Thoracic aorta (tissue), 2 donors: ENCODE measurements at places on chromosomes 5 and 9. TPM values are rescaled to one million over a fixed set of nuclear protein-coding genes. Genes with fewer than 3 reads are reported as not detected.
A peak's percentile ranks its signal among the peaks of the same experiment; 100 is the strongest.

DNA sequence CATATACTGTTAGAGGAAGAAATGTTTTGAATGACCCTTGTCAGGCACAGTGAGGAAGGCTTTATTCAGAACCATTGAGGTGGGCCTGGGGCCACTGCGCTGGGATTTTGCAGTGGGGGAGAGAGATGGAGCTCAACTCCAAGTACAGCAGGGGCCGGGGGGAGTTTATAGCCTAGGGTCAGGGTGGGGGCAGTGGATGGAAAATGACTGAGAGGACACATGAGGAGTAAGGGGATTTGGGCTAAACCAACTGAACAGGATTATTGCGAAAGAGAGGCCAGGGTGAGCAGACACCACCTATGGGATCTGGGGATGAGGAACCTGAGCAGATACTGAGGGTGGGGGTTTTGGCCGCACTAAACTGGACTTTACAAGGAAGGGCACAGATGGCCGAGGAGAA is 6.3 kb downstream of the CEP72 start:
- H3K4me3 ChIP-seq: no peak overlapping the region
- H3K36me3 ChIP-seq: peaks cover 9% of the 10 kb centered on the region
- H3K27me3 ChIP-seq: no peaks in the 10 kb centered on the region
- no peak for DNase-seq
- peaks cover under 1% of the 10 kb centered on the region for H3K4me1 ChIP-seq
- no peak overlapping the region for H3K27ac ChIP-seq

DNA sequence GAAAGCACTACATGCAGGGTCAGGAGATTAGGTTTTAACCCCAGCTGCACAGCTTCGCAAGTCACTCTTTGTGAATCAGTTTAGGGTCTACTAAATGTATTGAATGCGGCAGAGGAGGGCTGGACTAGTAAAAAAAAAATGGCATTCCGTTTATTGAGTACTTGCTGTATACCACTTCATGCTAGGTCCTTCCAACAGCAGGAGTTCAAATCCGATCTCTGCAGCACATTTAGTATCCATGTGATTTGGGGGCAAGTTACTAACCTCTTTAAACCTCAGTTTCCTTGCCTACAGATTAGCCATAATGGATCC is 204.4 kb downstream of the SNCAIP start:
- H3K27ac ChIP-seq: no peak overlapping the region
- no peak overlapping the region for H3K4me3 ChIP-seq
- H3K4me1 ChIP-seq: no peaks in the 10 kb centered on the region
- no peak for DNase-seq
- H3K27me3 ChIP-seq: no peaks in the 10 kb centered on the region

DNA sequence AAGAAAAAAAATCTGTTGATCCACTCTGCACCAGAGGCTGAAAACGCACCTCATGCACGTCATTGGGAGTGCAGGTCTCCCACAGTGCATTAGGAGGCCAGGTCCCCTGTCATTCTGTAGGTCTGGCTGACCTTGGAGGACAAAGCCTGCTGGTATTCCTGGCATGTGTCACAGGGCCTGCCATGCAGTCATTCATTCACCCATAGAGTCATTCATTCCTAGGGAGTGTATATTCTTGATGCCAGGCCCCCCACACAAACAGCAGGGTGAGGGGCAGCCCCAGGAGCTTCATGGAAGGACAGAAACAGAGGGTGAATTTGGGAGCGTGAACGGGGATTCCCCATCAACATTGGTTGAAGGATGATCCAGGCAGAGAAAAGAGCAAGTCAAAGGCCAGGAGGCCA is 2.2 kb downstream of the GBGT1 start:
- no peak overlapping the region for H3K4me3 ChIP-seq
- no peak for DNase-seq
- no peaks in the 10 kb centered on the region for H3K27me3 ChIP-seq
- H3K36me3 ChIP-seq: no peaks in the 10 kb centered on the region
- no peaks in the 10 kb centered on the region for H3K4me1 ChIP-seq
- H3K27ac ChIP-seq: no peak overlapping the region

DNA sequence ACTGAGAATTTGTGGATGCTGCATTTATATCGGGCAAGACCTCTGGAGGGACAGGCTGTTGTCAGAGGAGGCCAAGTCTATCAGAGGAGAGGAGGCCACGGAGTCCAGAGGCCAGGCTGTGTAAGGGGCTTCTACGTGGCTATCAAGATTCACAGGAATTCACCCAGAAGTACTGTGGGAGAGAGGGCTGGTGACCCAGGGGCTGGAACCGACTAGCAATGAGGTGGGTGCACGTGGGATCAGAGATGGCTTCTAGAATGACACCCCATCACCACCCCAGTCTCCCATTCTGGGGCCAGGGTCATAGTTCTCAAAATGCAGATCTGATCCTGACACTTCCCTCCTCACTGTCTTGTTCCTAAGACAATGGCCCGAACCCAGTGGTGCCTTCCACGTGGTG is 61.2 kb upstream of the PHYKPL start:
- no peaks in the 10 kb centered on the region for H3K36me3 ChIP-seq
- H3K4me1 ChIP-seq: no peaks in the 10 kb centered on the region
- DNase-seq: no peak
- H3K27ac ChIP-seq: no peak overlapping the region
- no peaks in the 10 kb centered on the region for H3K27me3 ChIP-seq

DNA sequence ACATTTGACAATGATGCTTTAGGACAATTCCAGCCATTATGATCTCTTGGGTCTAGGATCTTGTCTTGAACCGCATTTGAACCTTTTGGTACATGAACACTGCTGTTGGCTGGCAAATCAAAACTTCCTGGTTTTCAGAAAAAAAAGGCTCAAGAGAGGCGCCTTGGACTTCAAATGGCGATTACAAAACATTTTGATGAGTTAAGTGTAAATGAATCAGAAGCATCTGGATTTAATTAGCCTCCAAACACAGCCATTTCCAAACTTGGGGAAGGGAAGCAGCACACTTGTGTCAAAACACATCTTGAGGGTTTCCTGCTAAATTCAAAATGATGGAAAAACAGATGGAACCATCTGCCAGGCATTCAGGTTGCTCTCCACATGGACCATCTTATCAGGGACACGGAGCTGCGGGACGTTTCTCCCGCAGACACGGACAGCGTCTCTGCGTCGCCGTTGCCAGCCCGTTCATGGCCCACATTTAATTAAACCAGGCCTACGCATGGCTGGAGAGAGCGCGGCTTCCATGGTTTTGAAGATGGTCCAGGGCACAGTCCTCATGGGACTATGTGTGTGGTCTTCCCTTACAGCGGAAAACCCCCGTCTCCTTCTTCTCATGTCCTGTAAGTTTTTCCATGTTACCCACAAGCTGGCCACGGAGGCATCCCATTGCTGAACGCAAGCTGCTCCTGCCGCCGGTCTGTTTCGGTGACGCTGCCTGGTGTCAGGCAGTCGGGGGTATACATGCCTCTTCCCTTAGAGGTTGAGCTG is 55.8 kb upstream of the PTCH1 start:
- no peaks in the 10 kb centered on the region for H3K36me3 ChIP-seq
- no peaks in the 10 kb centered on the region for H3K27me3 ChIP-seq
- no peak for DNase-seq
- no peak overlapping the region for H3K27ac ChIP-seq
- no peaks in the 10 kb centered on the region for H3K4me1 ChIP-seq
- no peak overlapping the region for H3K4me3 ChIP-seq

DNA sequence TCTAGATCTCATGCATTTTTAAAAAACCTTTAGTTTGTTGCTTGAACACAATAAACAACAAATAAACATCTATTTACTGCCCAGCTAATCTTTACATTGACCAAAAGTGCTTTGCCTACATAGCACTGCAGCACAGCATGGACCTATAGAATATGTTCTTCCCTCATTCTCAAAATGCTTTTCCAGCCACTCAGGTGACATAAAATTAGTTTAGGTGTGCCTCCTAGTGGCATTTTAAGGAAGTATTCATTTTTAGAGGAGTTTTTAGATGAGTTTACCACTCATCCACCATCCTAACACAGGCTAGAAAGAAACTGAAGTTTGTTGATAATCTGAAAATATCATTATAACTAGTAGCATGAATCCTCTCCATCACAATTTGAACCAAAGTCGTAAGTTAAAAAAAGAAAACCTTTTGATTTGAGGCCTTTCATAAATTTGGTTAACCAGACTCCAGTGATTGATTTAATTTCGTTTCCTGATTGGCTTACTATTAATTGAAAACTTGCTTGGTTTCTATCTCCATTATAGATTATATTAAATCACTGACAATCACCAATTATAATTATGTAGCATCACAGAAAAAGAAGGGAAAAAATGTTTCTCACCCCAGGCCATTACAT is 12.6 kb downstream of the PLGRKT start:
- H3K36me3 ChIP-seq: peaks cover 2% of the 10 kb centered on the region
- no peak overlapping the region for H3K4me3 ChIP-seq
- no peak for DNase-seq
- no peaks in the 10 kb centered on the region for H3K4me1 ChIP-seq
- no peak overlapping the region for H3K27ac ChIP-seq

DNA sequence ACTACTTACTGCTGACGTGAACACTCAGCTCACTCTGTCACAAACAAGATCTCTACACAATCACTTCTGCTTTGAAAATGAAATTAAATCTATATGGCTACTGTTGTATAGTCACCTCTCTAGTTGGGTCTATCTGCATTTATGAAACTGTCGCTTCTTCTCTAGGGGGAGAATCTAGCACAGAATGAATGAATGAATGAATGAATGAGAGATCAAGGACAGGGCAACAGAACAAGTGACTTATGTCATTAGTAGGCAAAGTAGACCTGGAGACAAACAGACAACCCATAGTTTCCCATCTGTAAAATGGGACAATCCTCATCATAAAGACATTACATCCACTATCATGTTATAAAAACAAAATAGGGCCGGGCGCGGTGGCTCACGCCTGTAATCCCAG is 13.4 kb downstream of the PTCH1 start:
- no peaks in the 10 kb centered on the region for H3K4me1 ChIP-seq
- DNase-seq: no peak
- H3K27me3 ChIP-seq: no peaks in the 10 kb centered on the region
- H3K27ac ChIP-seq: no peak overlapping the region

DNA sequence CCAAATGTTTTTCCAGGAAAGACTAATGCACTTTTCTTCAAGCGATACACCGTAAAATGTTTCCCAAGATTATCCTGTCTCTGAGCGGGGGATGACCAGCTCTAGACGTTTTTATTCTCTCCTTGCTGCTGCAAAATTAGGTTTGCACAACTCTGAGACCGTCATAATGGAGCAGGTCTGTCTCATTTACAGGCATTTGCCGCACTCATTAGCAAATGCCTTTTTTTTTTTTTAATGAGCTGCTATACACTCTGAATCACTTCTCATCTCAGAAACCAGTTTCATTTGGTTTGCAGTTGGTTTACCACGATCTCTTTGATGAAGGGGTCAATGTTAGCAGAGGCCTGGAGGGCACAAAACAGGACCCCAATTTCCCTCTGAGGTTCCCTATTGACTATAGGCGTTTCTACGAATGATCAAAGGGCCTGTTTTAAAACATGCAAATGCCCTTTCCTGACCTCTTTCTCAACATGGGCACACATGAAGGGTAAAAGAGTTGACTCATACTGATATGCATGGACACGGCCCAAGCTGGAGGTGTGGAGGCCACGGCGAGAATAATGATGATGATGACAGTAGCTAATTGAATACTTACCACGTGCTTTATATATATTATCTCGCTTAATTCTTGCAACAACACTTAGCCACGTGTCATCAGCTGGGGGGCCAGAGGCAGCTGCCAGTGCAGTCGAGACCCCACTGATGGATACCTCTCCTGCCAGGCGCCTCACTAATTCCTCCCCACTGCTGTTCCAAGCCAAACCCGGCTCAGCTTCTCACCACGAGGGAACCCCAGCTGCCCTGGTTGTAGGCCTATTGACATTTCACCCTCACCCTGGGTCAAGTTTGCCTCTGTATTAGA is 89.9 kb upstream of the PTCH1 start:
- H3K27ac ChIP-seq: no peak overlapping the region
- H3K4me1 ChIP-seq: peaks cover 8% of the 10 kb centered on the region
- H3K4me3 ChIP-seq: no peak overlapping the region
- H3K27me3 ChIP-seq: no peaks in the 10 kb centered on the region

- H3K27ac ChIP-seq: peak overlapping the region; percentile 35
- H3K4me3 ChIP-seq: no peak overlapping the region
- DNase-seq: no peak
- no peaks in the 10 kb centered on the region for H3K36me3 ChIP-seq
- no peaks in the 10 kb centered on the region for H3K27me3 ChIP-seq
Measured at GRCh38 chr5:158720281-158720680, 379.4 kb downstream of the EBF1 start.

DNA sequence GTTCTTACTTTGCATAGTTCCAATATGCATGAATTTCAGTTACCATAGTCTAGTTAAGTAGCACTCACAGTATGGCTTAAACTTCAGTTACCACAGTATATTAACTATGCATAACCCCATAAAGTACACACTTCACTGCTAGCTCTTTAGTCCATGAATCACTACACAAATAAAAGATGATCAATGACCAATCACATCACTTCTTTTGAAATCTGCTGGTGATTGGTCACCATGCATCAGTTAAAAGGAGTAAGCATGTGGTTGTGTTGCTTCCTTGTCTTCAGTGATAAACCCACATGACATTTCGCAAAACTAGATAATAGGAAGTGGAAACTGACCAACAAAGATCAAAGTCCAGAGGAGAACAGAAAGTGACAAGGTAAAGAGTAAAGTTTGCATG is 79.0 kb downstream of the TAF11L14 start:
- no peak overlapping the region for H3K4me3 ChIP-seq
- H3K36me3 ChIP-seq: no peaks in the 10 kb centered on the region
- no peak for DNase-seq
- no peaks in the 10 kb centered on the region for H3K4me1 ChIP-seq
- no peaks in the 10 kb centered on the region for H3K27me3 ChIP-seq
- H3K27ac ChIP-seq: no peak overlapping the region

GRCh38 chr9:14292181-14292739 is 21.7 kb downstream of the NFIB start:
- peaks cover 10% of the 10 kb centered on the region for H3K4me1 ChIP-seq
- no peak for DNase-seq
- no peak overlapping the region for H3K4me3 ChIP-seq
- peak overlapping the region; percentile 32 for H3K27ac ChIP-seq
- no peaks in the 10 kb centered on the region for H3K27me3 ChIP-seq

DNA sequence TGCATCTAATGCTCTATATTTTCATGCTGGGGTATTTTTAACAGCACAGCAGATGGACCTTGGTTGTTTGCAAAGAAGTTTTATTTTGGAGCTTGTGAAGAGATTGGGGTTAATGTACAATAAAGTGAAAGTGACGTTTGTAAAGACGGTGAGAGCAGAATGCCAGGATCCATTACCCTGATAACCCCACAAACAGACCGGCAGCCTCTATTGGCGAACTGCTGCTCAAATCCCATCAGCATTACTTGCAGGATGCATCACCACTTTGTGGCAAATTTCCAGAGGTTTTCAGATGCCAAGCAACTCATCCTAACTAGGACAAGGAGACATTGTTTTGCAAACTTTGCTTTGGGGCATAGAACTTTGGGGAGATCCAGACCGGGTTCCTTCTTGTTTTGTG is 383.3 kb upstream of the ZNF462 start:
- H3K4me3 ChIP-seq: no peak overlapping the region
- no peak overlapping the region for H3K27ac ChIP-seq
- no peaks in the 10 kb centered on the region for H3K36me3 ChIP-seq
- H3K4me1 ChIP-seq: peaks cover 2% of the 10 kb centered on the region

The YTHDC2 gene
- 30.3 TPM for total RNA-seq

The TMEM171 gene
- not detected for total RNA-seq

The ANXA6 gene
- 349 TPM for total RNA-seq

The TSSK1B gene
- total RNA-seq: not detected

The FGF18 gene
- 1.6 TPM for total RNA-seq

The IFNK gene
- not detected for total RNA-seq
